Gastrocnemius medialis (tissue), 4 donors: ENCODE measurements at places on chromosomes 2 and 18. TPM values are rescaled to one million over a fixed set of nuclear protein-coding genes. Genes with fewer than 3 reads are reported as not detected.

DNA sequence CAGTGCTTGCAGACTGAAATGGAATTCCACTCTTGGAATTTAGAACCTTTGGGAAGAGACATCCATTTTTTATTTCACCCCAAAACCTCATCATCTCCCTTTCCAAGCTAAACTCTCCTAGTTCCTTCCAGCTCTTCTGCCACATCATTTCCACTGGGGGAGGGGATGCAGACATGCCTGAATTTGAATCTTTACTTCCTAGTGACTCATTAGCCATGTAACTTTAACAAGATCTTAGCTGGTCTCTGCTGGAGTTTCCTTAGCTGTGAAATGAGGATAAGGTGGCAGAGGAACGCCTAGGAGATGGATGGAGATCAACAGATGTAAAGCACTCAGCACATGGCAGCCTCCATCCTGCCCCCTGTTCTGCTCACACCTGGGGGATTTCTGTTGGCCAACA is 266.8 kb downstream of the EN1 start:
- no peak for DNase-seq

- no peak for DNase-seq
These were observed 38.2 kb upstream of the DPP4 start for GRCh38 chr2:162111958-162112850.

GRCh38 chr2:180000434-180000833 is 6.7 kb downstream of the CWC22 start:
- DNase-seq: no peak

DNA sequence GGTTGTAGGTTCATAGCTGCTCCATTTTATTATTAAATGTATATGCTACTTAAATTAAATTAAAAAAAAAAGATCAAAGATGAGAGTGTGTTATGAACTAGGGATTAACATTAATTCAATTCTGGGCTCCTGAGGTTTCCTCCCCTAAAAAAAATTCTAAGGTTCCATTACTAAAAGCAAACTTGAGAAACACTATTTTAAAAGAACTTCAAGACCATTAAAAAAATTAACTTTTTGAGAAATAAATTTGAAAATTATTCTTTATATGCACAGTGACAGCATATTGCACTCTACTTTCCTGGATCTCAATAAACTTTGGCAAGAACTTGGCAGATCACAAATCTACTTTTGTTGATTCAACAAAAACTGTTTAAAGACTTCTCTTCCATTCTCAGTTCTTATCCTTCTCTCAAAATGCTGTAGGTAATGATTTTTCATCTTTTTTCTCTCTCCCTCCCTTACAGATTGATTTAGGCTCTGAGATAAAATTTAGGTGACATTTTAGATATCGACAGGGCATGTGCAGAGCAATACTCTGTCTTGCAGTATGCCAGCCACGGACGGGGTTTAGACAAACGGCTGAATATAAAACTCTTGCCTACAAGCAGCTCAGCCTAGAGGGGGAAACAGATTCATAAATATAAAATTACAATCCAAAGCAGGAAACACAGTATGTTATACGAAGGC is 592 bp upstream of the MARS2 start:
- no peak for DNase-seq

REG3G gene
- total RNA-seq: not detected

GRCh38 chr18:25231327-25231691 is 120.7 kb downstream of the ZNF521 start:
- DNase-seq: peak; percentile 52

DNA sequence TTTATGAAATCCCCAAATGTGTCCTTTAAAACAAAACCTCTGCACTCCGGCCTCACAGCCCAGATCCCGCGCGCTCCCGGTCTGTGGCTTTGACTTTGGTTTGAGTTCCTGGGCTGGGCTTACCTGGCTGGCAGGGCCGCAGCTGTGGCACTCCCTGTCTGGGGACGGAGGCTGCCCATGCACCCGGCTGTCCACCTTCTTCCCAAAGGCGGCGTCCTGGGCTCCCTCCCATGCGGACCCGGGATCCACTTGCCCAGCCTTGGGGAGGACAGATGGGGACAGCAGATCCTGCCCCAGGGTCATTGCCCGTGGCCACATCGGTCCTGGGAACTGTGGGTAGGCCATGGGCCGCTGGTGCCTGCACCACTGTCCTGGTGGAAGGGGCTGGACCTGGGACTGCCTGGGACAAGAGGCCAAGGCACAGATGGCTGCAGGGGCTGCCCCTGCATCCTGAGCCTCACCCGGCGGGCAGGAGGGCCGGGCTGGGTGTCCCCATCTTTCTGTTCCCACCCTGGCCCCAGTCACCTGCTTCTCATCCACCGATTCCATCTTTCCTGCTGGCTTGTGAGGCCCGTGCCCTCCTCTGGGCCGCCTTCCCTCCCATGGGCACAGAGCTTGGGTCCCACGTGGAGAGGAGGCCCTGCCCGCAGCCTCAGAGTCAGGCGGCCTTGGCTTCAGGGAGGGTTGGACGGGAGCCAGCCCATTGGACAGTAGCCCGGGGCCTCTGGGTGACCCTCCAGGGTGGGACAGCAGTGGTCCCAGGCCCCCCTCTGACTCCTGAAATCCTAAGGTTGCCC is 27.7 kb downstream of the NFATC1 start:
- no peak for DNase-seq

- no peak for DNase-seq
These were observed 750 bp upstream of the RMP24 start for GRCh38 chr18:35971661-35972196.

DNA sequence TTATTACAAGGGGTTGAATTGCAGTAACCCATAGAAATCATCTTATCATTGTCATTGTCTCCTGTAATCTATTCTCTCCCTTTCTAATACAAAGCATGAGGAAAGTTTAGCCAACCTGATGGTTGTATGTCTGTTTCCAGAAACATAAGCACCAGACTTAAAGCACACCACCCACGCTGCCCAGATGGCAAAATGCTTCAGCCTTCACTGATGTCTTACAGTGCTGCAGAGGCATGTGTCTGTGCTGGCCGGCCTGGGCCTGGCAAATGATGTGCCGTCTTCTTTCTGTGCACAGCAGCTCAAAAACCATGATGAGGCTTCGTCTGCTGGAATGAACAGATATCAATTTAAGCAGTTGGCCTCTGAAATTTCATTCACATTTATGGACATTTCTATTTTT is 443.0 kb upstream of the RGPD4 start:
- DNase-seq: no peak

GULP1 gene
- total RNA-seq: 7.3 TPM

- no peak for DNase-seq
These were observed 79.2 kb downstream of the BIN1 start for GRCh38 chr2:127027715-127028114.

DNA sequence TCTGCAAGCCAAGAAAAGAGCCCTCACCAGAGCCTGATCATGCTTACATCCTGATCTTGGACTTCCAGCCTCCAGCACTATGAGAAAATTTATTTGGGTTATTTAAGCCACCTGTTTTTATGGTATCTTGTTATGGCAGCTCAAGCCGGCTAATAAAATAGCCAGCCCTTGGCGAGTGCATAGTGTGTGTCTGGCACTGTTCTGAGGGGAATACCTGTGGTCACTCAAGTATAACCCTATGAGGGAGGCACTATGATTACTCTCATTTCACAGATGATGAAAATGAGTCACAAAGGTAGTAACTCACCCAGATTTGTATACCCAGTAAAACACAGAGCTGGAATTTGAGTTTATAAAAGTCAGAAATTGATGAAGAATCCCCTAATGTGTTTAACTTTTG is 556.9 kb upstream of the SETBP1 start:
- DNase-seq: no peak

GRCh38 chr2:233434666-233435330 is 80.5 kb downstream of the DGKD start:
- peak; percentile 18 for DNase-seq

GRCh38 chr18:10128921-10129501 is 215.2 kb downstream of the VAPA start:
- DNase-seq: no peak

GRCh38 chr18:73962256-73962655 is 185.4 kb downstream of the FBXO15 start:
- no peak for DNase-seq

IL37 gene
- total RNA-seq: not detected

DNA sequence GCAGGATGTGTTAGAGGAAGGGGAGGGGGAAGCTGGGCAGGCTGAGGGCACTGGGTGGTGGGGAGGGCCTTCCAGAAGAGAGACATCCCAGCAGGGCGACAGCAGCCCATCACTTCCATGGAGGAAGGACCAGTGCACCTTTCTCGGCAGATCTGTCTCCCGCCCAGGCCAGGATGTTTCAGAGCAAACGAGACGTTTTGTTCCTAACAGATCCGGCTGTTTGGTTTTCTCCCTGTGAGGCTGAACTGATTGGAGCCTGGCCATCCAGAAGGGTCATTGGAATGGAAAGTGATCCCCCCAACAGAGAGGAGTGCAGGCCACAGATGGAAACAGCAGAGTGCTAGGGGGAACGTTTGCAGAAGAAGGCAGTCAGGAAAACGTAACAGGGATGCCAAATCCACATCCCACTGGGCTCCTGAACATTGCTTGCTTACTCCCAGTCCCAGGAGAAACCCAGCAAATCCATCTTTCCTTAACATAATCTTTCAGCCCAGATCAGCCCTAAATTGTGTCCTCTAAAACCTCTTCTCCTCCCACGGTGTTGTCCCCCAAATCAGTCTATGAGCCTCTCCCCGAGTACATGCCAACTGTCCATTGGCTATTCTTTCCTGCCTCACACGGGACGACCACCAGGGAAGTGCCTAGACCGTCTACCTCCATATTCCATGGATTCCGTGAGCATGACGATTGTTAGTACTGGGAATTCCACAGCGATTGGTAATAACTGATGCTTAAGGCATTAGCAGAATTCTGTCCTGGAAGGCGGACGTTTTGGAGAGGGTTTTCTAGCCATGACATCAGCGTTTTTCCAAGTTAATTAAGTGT is 126.8 kb downstream of the SEPTIN10 start:
- DNase-seq: no peak

GRCh38 chr2:18474700-18475099 is 85.8 kb downstream of the RDH14 start:
- no peak for DNase-seq

FOXD4L1 gene
- total RNA-seq: 0.13 TPM

DNA sequence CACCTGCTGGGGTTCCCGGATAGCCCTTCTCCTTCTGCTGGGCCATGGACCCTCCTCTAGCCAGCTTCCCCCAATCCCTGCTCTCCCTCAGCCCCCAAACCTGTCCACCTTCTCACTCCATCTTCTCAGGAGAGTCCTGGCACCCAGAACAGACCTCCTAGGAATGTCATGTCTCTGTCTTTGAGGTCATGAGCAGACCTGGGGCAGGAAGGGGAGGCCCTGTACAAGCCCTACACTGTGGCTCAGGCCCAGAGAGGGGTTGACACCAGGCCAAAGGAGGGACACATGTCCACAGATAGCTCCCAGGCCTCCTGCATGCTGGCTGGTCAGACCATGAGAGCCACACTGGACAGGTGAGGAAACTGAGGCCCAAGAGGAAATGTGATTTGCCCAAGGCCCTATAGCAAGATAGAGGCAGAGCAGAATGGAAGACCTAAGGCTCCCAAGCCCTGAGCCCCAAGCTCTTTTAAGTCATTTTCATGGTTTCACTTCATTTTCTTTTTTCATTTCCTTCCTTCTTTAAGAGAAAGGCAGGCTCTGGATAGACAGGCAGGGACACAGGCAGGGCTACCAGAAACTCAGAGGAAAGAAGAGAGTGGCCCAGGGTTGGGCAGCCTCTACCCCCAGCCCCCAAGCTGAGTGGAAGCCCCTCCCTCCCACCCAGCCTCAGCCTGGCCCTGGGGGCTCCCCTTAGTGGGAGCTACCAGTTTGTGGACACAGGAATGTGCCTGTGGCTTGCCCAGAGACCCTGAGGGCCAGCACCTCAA is 159.7 kb downstream of the SMAD7 start:
- DNase-seq: peak; percentile 0

DNA sequence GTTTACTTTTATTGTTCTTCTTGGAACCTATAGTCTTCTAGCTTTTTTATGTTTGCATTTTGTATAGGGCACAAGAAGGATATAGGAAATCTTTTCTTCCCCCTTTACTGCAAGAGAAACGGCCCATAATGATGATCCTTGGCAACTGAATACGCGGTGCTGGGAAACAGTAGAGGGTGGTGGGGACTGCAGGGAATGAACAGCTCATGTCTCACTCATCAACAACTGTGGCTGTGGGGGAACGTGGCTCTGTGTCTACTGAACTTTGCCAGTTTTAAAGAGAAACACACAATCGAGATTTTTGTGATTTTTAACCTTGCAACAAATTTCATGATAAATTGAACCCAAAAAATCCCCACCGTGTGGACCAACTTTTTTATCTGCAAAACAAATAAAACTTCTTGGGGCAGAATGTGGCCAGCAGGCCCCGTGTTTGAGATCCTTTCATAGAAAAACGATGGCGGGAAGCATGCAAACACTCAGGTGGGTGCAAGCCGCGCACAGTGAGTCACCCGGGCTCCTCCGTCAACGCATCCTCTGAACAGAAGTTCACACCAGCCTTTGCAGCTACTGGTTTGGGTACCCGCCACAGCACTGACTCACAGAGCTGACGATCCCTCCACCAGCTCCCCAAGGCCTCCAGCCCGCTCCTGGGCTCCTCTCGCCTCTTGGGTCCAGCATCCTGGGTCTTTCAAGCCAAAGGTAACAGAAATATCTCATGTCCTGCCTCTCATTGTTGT is 149.3 kb downstream of the COL6A3 start:
- no peak for DNase-seq

- peak; percentile 25 for DNase-seq
These were observed 100.4 kb upstream of the SMAD2 start for GRCh38 chr18:48030616-48031480.

DNA sequence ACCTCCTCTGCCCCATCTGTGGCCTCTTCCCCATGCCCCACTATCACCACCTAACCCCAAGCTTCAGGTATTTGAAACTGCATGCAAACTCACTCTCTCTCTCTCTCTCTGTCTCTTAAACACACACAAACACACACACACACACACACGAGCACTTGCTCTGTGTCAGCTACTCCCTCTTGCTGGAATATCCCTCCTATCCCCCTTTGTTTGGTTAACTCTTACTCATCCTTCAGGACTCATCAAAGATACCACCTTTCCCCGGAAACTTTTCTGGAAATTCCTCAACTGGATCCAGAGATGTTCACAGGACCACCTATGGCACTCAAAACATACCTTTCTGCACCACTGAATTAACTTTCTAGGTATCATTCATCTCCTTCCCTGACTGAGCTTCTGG is 222.8 kb upstream of the TMEM200C start:
- DNase-seq: no peak

DNA sequence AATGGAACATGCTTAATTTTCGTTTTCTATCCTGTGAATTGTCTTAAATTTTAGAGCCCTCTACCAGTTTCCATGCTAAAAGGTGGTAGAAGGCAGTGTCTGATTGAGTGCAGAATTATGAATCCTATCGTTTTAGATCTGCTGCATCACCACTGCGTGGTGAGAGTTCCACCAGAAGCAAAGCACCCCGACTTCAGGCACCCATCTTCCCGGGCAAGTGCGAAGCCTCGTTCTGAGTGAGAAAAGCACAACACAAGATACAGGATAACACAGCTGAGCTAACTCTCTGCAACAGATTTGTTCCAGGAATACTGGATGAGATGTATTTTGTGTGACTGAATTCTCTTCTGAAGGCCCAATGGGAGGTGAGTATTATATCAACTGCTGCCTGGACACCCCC is 471.5 kb downstream of the EIPR1 start:
- DNase-seq: no peak

FMNL2 gene
- 9.2 TPM for total RNA-seq

KIF1A gene
- total RNA-seq: 0.33 TPM
